ENCODE measurements at places on chromosomes 1 and 21. TPM values are rescaled to one million over a fixed set of nuclear protein-coding genes. Genes with fewer than 3 reads are reported as not detected.

The SDC3 gene
- not detected for total RNA-seq

The LAX1 gene
- 14.5 TPM for total RNA-seq

The RBM11 gene
- 0.50 TPM for total RNA-seq

The TNNI3K gene
- not detected for total RNA-seq

The TEDDM1 gene
- not detected for total RNA-seq

- no peak for DNase-seq
- peaks cover 6% of the 10 kb centered on the region for H3K27me3 ChIP-seq
- H3K4me3 ChIP-seq, result no peak overlapping the region
- no peaks in the 10 kb centered on the region for H3K36me3 ChIP-seq
- no peaks in the 10 kb centered on the region for H3K4me1 ChIP-seq
Observed at GRCh38 chr21:14318578-14318977, 64.4 kb downstream of the HSPA13 start.

GRCh38 chr1:199573047-199573446, 454.5 kb upstream of the NR5A2 start:
- H3K27me3 ChIP-seq, result peaks cover 4% of the 10 kb centered on the region
- no peak overlapping the region for H3K4me3 ChIP-seq
- no peak for DNase-seq

DNA sequence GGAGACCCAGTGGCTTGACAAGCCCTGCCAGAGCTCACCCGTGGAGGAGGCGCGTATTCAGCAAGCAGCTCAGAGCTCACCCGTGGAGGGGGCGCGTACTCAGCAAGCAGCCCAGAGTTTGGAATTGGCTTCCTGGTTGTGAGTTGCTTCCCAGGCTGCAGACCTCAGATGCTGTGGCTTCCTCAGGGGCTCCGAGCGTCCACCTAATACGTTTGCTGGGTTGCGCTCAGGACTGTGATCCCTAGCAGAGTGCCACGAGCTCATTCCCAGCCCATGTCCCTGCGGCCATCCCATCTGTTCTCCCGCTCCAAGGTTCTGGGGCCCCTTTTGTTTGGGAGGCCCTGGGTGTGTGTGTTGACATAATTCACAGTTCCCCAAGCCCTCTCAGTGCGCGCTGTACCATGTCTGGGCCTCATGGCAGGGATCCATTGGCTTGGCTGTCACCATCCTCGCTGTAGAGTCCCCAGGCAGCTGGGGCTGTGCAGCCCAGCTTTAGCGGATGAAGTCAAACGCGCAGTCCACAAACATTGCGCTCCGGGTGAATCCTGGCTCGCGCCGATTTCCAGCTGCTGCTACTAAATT, 3.6 kb downstream of the AJAP1 start:
- H3K27ac ChIP-seq, result no peak overlapping the region
- H3K4me1 ChIP-seq, result peaks cover 8% of the 10 kb centered on the region
- peaks cover 45% of the 10 kb centered on the region for H3K27me3 ChIP-seq
- DNase-seq, result no peak

DNA sequence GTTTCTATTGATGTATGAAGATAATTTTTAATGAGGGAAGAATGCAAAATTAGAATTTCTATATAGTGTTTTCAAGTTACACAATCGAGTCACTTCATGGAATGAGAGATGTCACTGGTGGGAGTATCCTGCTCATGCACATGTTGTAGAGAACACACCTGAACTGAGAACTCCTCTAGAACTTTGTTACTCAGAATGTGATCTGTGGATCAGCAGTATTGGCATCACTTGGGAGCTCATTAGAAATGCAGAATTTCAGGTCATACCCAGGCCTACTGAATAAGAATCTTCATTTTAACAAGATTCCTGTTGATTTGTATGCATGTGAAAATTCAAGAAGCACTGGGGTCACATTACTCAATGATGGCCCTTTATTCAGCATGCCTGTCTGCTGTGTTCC, 28.8 kb downstream of the ZNF326 start:
- H3K27me3 ChIP-seq, result no peaks in the 10 kb centered on the region
- DNase-seq, result no peak
- H3K27ac ChIP-seq, result no peak overlapping the region

- no peak for DNase-seq
- peaks cover 86% of the 10 kb centered on the region for H3K36me3 ChIP-seq
- peak overlapping the region; percentile 97 for H3K27ac ChIP-seq
- peak overlapping the region; percentile 37 for H3K4me3 ChIP-seq
- H3K27me3 ChIP-seq, result no peaks in the 10 kb centered on the region
Observed at GRCh38 chr1:42937141-42937696, 21.4 kb downstream of the SLC2A1 start.
